ENCODE measurements at places on chromosomes 16 and 17.
A peak's percentile ranks its signal among the peaks of the same experiment; 100 is the strongest.

GRCh38 chr17:42536372-42537155, 523 bp downstream of the NAGLU start:
- peak; percentile 88 for DNase-seq

DNA sequence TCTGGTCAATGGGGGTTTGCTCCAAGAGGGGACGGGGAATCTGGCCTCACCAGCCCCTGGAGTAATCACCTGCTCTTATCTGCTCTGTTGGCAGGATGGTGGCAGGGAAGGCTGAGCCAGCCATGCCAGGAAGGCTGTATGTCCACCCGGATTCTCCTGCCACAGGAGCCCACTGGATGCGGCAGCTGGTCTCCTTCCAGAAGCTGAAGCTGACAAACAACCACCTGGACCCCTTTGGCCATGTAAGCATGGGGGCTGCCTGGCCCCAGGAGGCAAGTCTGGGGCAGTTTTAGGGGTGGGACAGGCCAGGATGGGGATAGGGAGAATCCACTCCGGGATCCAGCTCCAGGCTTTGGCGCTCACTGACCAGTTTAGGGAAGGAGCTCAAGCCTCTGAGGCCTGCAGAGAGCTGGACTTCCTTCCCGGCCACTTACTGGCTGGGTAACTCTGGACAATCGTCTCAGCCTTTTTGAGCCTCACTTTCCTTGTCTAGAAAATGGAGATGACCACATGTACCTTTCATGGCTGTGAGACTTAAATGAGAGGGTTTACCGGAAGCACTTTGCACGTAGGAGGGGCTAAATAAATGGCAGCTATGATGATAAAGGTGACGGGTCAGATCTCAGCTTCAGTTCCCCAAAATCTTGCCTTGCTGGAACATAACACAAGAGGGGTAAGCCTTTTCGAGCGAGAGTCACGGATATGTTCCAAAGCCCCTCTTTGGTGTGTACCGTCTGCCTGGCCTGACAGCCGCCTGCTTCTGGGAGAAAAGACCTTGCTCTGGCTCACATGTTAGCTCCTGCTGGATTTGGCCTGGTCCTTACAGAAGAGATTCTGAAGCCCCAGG, 15.4 kb downstream of the TBX4 start:
- DNase-seq, result no peak

- no peak for DNase-seq
Observed at GRCh38 chr16:56910112-56910511, 21.8 kb upstream of the HERPUD1 start.

GRCh38 chr17:76645481-76645880, 1.9 kb upstream of the ST6GALNAC1 start:
- DNase-seq, result no peak

DNA sequence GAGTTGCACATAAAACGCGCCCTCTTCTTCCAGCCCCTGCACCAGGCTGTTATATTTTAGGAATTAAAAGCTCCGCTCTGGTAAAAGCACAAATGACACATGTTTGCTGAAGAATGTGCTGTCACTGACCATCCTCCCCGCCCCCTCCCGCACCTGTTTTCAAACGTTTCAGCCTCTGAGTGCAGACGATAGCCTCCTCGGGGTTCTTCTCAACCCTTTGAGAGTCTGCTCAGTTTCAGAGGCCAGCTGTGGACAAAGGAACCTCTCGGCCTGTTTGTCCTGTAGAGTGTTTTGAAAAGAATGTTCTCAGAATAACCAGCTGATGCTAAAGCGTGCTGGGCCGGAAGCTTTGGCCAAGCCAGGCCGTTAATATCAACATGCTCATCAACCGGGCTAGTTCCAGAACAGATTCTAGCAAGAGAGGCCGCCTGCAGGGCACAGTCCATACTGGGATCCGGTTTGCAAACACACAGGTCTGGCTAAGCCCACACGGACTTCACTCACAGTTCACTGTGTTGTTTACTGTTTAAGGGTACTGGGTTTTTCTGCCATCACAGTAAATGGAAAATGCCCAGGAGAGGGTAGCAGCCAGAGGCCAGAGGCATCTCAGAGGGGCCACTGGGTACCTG, 6.4 kb upstream of the CACNG4 start:
- no peak for DNase-seq

- peak; percentile 24 for DNase-seq
Observed at GRCh38 chr16:12160815-12161550, 184.4 kb downstream of the SNX29 start.

Data from GM06990 (cell line).